ENCODE measurements at places on chromosomes 3 and 15.

- no peak for DNase-seq
Observed at GRCh38 chr3:151974067-151974466, 100.6 kb downstream of the SUCNR1 start.

- no peak for DNase-seq
Observed at GRCh38 chr3:163924600-163924999, 1153.7 kb downstream of the SI start.

- no peak for DNase-seq
Observed at GRCh38 chr15:26702381-26702780, 70.5 kb downstream of the GABRB3 start.

DNA sequence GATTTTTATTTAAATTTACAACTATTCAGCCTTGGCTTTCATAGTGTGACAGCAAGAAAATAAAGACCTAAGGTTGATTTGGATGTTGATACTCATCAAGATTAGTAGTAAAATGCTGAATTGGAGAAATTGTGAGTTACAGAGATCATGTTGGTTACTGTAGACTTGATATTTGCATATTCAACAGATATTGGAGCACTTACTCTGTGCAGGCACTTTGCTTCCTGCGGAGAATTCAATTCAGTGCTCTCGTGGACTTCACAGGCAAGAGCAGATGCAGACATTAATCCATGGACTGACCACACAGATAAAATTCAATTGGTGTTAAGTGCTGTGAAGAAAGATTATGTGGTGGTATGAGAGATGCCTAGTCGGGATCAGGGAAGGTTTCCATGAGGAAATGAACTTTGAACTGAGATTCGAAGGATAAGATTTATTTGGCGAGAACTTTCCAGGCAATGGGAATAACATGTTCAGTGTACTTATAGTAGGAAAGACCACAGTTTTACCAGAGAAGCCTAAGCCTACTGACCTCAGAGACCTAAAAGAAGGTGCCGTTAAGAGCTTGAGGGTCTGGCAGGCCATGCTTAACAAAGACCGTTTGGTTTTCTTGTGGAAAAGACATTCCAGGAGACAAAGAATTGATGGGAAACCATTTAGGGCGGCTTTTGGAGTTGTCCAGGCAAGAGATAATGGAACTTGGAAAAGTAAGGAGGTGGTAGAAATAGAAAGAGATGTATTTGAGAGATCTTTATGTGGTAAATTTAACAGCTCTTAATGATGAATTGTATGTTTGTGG lies 4.3 kb downstream of the SELENOT start:
- no peak for DNase-seq

DNA sequence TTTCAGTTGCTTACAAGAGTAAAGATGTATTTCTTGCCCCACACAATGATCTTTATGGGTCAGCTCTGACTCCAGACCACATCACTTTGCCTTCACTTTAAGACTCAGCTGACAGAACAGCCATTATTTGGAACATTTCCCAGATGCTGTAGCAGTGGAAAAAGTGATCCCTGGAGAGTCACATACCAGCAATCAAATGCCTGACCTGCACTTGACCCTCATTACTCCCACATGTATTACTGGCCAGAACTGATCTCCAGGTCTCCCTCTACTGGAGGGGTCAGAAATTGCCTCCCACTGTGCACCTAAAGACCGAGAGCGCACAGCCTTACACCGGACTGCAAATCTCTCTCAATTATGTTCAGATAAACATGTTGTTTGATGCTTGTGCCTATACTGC lies 88.6 kb upstream of the ZNF385D start:
- DNase-seq, result no peak

DNA sequence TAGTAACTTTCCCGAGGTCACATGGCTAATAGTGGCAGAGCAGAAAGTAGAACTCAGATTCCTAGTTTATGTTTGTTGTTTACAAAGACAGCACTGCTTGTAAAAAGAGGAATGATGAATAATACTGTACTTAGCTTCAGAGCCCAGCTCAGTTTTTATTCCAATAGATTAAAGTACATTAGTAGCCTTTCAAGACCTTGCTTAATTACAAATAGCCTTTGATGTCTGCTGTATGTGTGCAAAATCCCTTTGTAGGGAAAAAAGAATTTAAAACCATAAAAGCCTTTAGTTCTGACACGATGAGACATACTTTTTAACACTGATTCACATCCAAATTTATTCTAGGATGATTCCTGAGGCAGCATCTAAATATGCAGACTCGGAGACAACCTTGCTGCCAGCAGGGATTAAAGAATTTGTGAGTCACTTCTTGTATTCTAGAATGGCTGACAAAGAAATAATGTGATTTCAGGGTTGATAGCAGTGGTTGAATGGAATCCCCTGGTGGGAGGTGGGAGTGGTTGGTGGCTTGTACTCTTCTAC lies 324.2 kb upstream of the TGFBR2 start:
- no peak for DNase-seq

DNA sequence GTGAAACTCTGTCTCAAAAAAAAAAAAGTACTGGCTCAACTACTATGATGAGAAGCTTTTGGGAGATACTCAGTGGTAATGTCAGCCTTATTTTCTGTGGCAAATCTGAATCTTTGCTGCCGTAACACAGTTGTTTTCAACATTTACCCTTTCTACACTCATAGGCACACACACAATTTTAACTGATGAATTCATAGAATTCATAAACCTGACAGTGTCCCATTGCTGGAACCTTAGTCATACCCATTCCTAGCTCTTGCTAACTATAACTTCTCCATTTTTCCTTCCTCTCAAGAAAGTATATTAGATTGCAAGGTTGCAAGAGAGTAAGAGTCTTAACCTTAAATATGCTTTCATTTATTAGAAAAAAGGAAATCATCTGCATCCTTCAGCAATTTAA lies 496.6 kb downstream of the FHIT start:
- DNase-seq, result no peak

DNA sequence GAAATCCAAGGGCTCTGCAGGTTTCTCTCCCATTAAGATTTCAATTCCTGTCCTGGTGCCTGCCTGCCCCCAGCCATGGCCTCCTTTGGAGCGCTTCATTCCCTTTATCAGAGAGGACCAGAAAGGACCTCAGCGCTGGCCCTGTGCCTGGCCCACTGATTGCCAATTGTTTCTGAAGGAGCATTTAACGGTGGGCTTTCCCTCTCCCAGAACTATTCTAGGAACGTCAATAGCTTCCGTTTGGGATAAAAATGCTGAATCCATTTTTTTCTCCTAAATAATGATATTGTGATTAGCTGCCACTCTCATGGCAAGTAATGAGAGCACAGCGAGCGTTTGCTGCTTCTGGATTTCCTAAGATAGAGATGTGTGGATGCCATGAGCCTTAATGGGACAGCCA lies 12.2 kb upstream of the SLC6A1 start:
- no peak for DNase-seq

- no peak for DNase-seq
Observed at GRCh38 chr15:55770806-55771205, 27.9 kb upstream of the PRTG start.

GRCh38 chr3:189883113-189883753 lies 237.5 kb downstream of the P3H2 start:
- DNase-seq, result no peak

GRCh38 chr15:62528505-62528904 lies 363.4 kb upstream of the C2CD4B start:
- no peak for DNase-seq

GRCh38 chr3:174620138-174620537 lies 239.0 kb upstream of the NAALADL2 start:
- DNase-seq, result no peak

GRCh38 chr15:45802140-45802539 lies 167.3 kb downstream of the SQOR start:
- no peak for DNase-seq

DNA sequence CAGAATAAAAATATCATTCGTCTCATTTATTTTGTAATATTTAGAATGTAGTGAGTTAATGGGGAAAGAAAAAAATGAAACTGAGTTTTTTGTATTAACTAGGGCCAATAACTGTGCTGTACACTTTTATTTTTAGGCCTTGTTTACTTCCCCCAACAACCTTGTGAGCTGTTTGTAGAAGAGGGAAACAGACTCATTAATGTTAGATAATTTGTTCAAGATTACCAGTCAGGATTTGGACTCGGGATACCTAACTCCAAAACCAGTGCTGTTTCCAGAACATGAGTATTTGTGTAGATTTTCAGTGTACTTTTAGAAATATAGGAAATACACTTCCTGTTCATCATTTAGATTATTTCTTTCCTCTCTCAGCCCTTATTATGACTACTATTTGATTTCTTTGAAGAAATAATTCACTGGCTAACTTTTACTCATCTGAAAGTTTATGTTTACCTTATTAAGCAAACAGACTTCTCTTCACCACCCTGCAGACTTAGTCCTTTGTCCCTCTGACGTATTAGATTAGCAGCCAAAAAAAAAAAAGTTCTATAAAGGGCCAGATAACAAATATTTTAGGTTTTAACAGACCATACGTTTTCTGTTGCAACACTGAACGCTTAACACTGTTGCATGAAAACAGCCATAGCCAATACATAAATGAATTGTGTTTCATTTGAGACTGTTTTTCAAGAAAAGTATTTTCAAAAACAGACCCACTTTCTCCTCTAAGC lies 192.5 kb upstream of the CGNL1 start:
- no peak for DNase-seq

DNA sequence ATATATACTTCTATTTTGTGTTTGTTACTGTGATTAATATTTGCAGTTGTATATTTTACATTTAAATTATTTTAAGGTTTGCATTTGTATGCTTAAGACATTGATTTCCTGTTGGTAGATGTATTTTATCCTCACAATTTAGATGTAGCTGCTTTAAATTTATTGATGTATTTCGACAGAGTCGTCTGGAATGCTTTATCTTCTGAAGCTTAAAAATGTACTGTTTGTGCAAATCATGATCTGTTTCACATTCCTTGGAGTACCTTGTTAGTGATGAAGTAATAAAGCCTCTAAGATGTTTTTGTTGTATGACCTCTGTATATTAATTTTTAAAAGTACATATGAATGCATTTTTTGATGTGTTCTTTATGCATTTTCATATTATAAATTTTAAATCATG lies 1.9 kb downstream of the CHD2 start:
- DNase-seq, result no peak

- DNase-seq, result no peak
Observed at GRCh38 chr3:43796041-43796596, 105.4 kb downstream of the ABHD5 start.

- DNase-seq, result no peak
Observed at GRCh38 chr3:23240171-23240785, 37.2 kb downstream of the UBE2E2 start.

GRCh38 chr3:57274845-57275244 lies 17.6 kb downstream of the ASB14 start:
- DNase-seq, result no peak

GRCh38 chr3:190014940-190015339 lies 105.8 kb downstream of the P3H2 start:
- DNase-seq, result no peak

DNA sequence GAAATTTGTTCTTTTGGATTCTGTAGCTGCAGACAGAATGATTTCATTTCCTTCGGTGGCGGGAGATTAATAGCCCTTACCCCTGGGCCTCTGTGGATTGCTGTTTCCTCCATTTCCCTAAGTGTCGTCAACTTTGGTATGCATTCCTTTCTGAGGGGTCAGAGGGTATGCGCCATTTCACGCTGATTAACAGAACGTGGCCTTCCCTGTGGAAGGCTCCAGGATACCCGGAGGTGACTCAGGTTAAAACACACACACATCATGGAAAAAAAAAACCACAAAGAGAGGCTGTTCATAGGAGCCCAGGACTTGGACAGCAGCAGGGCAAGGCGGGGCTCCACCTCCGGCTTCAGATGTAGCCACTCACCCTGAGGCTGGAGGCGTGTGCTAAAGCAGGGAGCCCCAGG lies 51.9 kb downstream of the EPHB1 start:
- DNase-seq, result no peak

GRCh38 chr3:76495216-76495615 lies 544.7 kb upstream of the ROBO2 start:
- no peak for DNase-seq

- peak; percentile 58 for DNase-seq
Observed at GRCh38 chr3:43996379-43997301, 245.0 kb upstream of the TOPAZ1 start.

- DNase-seq, result no peak
Observed at GRCh38 chr3:12656193-12656592, 7.7 kb downstream of the RAF1 start.

GRCh38 chr3:129822241-129822640 lies 71.3 kb downstream of the TMCC1 start:
- no peak for DNase-seq

DNA sequence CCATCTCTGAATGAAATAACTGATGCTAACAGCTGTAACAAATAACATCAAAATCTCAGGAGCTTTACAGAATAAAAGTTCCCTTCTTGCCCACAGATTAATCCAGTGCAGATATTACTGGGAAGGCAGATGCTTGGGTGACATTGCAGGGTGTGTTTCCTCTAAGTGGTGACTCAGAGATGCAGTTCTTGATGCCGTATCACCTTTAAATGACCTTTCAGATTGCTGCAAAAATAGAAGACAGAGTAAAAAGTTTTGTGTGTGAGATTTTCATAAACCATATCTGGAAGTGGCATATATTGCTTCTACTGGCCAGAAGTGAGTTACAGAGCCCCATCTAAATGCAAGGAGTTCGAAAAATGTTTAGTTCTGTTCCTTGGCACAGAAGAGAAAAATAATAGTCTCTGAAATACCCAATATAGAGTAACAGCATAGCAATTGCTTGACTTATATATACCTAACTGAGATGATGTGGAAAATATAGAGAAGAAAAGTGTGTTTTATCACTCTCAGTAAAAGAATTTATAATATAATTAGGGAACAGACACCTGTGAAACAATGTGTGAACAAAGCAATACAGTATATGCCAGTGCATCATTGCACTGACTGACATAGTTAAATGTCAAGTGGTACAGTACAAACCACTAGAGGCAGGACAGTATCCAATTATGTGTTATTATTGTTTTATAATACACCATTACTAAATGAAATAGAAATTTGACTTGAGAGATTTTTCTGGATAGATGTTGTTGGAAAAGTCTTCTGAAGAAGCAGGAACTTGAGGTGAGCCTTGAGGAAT lies 430.7 kb upstream of the CBLB start:
- no peak for DNase-seq

DNA sequence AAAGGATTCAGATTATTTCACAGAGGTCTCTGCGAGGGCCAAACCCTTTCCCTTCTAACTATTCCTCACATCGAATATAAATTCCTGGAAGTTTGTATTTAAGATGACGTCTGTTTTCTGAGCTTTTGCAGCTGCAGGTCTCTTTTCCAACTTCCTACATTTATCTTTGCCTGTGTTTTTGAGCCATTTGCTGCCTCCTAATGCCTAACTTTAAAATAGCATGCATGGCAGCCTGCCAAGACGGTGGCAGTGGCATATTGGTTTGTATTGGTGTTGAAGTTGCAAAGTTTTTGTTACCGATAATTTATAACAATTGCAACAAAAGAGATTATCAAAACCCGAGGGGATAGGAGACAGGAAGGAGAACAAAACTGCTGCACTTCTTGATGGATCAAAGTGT lies 187.1 kb upstream of the DNAJC19 start:
- DNase-seq, result no peak
